ENCODE measurements at places on chromosomes 2 and 18. TPM values are rescaled to one million over a fixed set of nuclear protein-coding genes. Genes with fewer than 3 reads are reported as not detected.
A peak's percentile ranks its signal among the peaks of the same experiment; 100 is the strongest.

DNA sequence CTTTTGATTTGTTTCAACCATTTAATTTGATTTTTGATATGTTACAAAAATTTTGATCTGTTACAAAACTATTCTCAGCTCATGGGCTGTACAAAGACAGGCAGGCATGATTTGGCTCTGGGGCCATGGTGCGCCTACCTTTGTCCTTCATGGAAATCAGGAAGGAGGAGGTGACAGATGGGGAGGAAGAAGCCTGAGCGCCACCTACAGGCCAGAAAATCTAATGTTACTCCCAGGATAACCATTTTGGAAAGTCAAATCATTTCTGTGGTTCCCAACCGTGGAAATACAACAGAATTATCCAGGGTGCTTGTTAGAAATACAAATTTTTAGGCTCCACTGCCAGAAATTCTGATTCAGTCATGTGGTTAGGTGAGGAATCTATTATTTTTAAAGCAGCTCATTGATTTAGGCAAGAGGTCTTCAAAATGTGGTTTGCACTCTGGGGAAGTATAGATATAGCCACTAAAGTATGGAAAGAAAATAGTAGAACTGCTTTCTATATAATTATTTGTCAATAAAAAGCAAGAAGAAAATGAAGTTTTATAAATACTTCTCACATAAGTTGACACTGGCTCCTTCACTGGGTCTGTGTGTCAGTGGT lies 93.9 kb downstream of the EVA1A start:
- no peaks in the 10 kb centered on the region for H3K36me3 ChIP-seq
- peak; percentile 9 for DNase-seq
- H3K27ac ChIP-seq: peak overlapping the region; percentile 31
- H3K4me3 ChIP-seq: no peak overlapping the region
- no peaks in the 10 kb centered on the region for H3K4me1 ChIP-seq

Gene EVX2
- total RNA-seq: not detected

GRCh38 chr2:14524041-14524802 lies 108.3 kb upstream of the LRATD1 start:
- H3K27ac ChIP-seq: no peak overlapping the region
- no peak overlapping the region for H3K4me3 ChIP-seq
- H3K4me1 ChIP-seq: no peaks in the 10 kb centered on the region
- no peak for DNase-seq

Gene AQP4
- total RNA-seq: not detected

- no peak for DNase-seq
- H3K36me3 ChIP-seq: no peaks in the 10 kb centered on the region
- no peak overlapping the region for H3K4me3 ChIP-seq
- no peaks in the 10 kb centered on the region for H3K4me1 ChIP-seq
- H3K27ac ChIP-seq: no peak overlapping the region
- H3K27me3 ChIP-seq: peaks cover 8% of the 10 kb centered on the region
These were observed 174.2 kb downstream of the BCL11A start for GRCh38 chr2:60379216-60379615.

- no peak overlapping the region for H3K4me3 ChIP-seq
- DNase-seq: no peak
- no peak overlapping the region for H3K27ac ChIP-seq
These were observed 137.7 kb downstream of the PXDN start for GRCh38 chr2:1606421-1607235.

Gene CFAP221
- total RNA-seq: not detected

Gene PARD6G
- not detected for total RNA-seq

GRCh38 chr18:76450452-76451395 lies 44.3 kb downstream of the ZNF516 start:
- peak; percentile 16 for DNase-seq
- H3K27ac ChIP-seq: peak overlapping the region; percentile 64
- H3K4me3 ChIP-seq: peak overlapping the region; percentile 85

Measured in activated T-cell treated with anti-CD3 and anti-CD28 coated beads, Interleukin-2, amount 50 U/mL, for 72 hours (primary cell).